Epithelial cell of esophagus (primary cell): ENCODE measurements at places on chromosomes 1 and 21.

- no peak for DNase-seq
These were observed 6.0 kb upstream of the CFAP141 start for GRCh38 chr1:154212083-154212482.

DNA sequence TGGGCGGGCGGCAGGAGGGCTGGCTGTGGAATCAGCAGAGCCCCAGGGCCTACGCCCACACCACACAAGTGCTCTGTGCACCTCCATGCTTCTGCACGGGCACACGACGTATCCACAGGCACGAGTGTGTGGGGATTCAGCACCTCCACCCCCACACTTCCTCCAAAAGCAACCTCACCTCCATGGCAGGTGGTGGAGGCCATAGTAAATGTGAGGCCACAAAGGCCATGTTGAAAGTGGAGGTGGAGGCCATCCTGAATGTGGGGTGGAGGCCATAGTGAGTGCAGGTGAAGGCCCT lies 125.4 kb upstream of the VAMP3 start:
- no peak for DNase-seq

DNA sequence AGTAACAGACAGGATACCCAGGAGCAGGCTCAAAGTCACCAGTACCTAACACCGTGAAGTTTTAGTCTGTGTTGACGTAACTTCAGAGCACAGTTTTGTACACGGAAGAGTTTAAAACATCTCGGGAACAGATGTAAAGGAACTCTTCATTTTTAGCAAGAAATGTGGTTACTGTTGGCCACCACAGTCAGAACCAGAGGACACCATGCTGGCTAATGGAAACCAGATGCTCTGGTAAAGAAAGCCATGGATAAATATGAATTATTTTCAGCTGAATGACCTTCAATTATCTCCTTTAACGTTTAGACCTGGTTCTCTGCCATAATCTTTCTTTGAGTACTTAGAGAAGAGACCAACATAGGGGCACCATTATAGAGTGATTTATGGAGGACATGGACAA lies 115.9 kb downstream of the NTMT2 start:
- no peak for DNase-seq

GRCh38 chr1:117664314-117664713 lies 58.5 kb downstream of the TENT5C start:
- no peak for DNase-seq

DNA sequence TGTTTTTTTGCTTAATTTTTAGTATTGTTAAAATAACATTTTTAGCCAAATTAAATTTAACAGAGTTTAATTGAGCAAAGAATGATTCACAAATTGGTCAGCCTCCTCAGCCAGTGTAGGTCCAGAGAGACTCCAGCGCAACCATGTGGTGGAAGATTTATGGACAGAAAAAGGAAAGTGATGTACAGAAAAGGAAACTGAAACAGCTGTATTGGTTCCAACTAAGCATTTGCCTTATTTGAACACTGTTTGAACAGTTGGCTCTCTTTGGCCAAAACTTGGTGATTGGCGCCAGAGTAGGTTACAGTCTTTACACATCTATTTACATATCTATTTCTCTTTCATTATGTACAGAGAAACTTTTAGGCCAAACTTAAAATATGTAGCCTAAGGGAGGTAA lies 19.4 kb downstream of the RPS6KC1 start:
- peak; percentile 44 for DNase-seq

GRCh38 chr1:18534810-18535205 lies 54.1 kb downstream of the KLHDC7A start:
- no peak for DNase-seq

GRCh38 chr1:9302745-9303524 lies 10.2 kb downstream of the SPSB1 start:
- peak; percentile 87 for DNase-seq

- DNase-seq, result no peak
These were observed 48.2 kb upstream of the GUCA2B start for GRCh38 chr1:42105025-42105424.

DNA sequence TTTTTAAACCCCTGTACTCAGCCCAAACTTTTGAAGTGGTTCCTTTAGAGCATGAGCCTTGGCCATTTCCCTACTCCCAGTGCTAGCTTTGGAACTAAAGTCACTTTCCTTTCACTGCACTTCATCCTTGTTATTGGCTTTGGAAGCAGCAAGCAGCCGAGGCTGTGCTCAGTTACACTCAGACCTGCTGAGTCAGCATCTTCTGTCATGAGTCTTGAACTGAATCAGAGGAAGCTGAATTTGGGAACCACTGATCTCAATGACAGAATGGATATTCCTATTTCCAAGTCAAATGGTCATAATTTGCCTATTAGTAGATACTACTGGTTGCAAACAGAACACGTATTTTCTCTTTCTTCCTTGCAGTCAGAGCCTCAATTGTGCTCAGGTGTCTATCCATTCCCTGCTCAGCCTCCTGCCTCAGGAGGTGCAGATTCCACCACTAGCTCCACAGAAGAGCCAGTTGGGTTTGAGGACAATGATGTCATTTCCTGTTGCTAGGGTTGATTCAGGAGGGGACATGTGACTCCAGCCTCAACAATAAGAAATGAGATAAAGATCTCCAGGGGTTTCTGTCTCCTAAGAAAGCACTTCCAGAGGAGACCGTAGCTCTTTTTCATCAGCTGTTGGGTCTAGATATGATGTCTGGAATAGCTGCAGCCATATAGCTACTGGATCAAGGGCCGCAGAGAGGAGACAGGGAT lies 44.9 kb upstream of the NTPCR start:
- peak; percentile 43 for DNase-seq

GRCh38 chr1:18703041-18703621 lies 72.5 kb downstream of the PAX7 start:
- DNase-seq, result peak; percentile 39

- peak; percentile 60 for DNase-seq
These were observed 29.1 kb upstream of the KLF17 start for GRCh38 chr1:44089371-44090048.

- DNase-seq, result peak; percentile 67
These were observed 56.9 kb downstream of the SLC45A1 start for GRCh38 chr1:8374812-8375211.

DNA sequence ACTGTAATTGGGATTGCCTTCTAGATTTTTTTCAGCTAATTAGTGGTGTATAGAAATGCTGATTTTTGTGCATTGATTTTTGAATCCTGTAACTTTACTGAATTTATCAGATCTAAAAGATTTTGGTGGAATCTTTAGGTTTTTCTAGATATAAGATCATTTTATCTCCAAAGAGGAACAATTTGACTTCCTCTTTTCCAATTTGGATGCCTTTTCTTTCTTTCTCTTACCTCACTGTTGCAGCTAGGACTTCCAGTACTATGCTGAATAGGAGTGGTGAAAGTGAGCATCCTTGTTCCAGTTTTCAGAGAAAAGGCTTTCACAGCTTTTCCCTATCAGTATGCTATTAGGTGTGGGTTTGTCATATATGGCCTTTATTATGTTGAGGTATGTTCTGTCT lies 53.6 kb downstream of the TESK2 start:
- no peak for DNase-seq

DNA sequence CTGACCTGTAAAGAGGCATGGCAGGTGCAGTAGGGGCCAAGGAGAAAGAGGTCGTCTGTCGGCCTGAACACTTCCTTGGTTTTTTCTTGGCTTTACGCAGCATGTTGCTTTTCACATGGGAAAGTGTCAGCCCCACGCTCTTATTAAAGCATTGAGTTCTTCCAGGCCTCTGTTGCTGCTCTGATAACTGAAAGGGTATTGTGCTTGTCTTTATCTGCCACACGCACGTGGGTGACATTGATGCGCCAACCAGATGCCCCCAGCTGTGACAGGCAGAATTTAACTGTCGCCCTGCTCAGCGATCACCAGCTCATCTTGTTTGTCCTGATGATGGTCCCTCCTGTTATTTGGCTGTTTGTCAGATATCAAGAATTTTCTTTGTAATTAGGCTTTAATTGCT lies 76.5 kb downstream of the GALNT2 start:
- DNase-seq, result no peak

DNA sequence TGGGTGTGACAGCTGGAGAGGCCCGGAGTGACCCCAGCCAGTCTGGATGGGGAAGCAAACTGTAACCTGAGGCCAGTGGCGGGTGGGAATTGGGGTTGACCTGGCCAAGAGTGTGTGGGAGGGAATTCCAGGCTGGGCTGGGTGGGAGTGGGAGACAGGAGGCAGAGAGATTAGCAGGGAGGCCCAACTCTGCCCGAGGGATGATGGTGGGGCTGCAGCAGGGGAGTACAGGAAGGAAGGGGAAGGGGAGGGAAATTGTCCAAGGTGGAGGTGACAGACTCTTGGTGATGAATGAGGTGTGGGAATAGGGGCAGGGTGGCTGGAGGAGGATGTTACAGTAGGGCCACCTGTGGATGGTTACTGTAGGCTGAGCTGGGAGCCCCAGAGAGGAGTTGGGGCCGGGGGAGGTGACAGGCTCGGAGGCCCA lies 40.4 kb downstream of the HUNK start:
- DNase-seq, result no peak

DNA sequence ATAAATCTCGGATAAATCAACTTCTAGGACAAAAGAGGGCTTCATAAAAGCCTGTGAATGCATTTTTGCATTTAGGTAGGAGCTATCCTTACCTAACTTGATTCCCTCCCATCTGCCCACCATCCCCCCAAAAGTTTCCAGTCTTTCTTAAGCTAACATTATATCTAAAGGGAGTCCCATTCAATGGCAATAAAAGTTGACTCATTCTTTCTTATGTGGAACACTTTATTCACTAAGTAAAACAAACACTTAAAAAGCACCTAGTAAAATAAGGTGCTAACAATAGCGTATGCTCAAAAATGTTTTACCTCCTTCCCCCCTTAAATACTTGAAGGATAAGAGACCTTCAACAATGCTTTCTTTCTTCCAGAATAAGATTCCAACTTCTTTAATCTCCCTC lies 83.8 kb downstream of the GON4L start:
- no peak for DNase-seq

- no peak for DNase-seq
These were observed 64.3 kb upstream of the EPS8L3 start for GRCh38 chr1:109827986-109828385.

- peak; percentile 35 for DNase-seq
These were observed 256.8 kb downstream of the TOMM20 start for GRCh38 chr1:234871710-234872271.

DNA sequence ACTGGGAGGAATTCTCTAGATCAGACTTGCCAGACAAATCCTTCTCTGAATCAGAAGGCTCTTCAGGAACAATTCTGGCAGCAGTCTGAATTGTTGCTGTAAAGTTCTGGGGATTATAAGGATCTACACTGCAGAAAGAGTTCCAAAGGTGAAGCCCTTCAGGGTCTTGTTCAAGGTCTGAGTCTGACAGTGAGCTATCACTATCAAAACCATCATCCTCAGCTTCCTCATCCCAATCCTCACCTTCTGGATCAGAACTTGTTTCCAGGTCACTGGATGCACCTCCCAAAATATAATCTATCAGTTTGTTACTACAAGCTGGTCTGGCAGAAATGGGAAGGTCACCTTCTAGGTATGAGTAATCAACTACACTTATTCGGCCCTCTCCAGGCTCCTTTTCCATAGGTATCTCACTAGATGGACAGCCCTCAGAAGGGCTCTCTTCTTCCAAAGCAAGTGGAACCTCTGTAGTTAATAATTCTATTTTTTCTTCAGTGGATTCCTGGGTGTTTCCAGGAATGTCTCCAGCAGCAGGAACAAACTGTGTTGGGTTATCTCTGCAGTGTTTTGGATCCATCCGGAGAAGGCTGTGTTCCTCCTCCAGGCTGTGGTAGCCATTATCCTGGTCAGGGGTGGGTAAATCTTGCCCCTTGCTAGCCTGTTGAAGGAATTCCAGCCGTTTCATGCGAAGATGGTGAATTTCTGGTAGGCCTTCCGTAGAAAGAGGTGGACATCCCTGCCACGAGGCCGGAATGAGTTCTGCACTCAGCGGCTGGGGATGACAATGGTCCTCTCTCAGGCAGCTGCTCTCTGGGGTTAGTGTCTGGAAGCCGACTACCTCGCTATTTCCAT lies 1.6 kb downstream of the PPP1R15B start:
- DNase-seq, result no peak

DNA sequence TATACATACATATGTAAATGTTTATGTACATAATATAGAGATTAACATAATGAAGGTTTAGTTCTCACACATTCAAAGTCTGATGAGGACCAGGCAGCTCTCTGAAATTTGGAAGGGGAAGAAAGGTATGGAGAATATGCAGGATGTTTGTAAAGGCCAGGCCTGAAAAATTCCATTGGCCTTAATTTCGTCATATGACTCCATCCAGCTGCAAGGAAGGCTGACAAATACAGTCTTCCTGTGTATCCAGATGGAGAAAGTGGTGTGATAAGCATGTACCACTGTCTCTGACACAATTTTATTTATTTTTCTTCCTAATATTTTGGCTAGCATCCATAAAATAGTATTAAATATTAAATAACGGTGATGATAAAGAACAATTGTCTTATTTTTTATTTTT lies 6.3 kb upstream of the SGIP1 start:
- peak; percentile 32 for DNase-seq

DNA sequence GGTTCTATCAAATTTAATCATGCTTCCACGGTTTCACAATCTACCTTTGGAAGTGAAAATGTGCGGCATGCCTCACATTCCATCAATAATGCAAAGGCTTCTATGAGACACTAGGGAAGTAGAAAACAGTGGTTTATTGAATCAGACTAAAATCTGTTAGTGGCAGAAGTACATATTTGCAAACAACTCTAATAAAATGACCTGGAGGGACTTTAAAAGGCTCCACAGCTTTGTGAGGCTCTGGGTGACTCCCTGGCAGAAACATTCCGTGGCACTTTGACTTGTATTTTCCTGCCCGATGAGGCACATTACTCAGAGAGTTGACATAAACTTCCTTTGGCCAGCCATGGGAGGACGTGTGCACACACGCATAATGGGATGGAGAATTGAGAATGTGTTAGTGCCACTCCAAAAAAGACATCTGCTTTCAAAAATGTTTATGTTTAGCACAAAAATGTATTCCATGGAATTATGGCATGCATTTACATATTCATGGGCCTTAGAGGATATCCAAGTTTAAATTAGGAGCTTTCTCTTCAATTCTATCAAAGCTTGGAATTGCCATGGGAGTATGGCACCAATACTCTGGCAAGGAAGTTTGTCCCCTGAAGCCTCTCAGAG lies 60.0 kb upstream of the SSX2IP start:
- peak; percentile 94 for DNase-seq

- DNase-seq, result peak; percentile 34
These were observed 28.1 kb upstream of the SDC3 start for GRCh38 chr1:30936541-30937171.

- no peak for DNase-seq
These were observed 71.4 kb upstream of the CLDN14 start for GRCh38 chr21:36551321-36551720.

DNA sequence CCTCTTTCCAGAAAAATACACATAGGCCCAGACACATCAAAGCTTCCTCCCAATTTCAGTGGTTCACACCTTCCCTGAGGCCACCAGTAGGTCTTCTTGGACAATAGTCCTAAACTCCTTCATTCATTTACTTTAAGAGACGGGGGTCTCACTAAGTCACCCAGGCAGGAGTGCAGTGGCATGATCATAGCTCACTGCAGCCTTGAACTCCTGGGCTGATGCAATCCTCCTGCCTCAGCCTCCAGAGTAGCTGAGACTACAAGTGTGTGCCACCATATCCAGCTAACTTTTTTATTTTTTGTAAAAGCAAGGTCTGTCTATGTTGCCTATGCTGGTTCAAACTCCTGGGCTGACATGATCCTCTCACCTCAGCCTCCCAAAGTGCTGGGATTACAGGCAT lies 8.2 kb upstream of the FHAD1 start:
- DNase-seq, result no peak

- DNase-seq, result peak; percentile 91
These were observed 50.1 kb downstream of the TIAM1 start for GRCh38 chr21:31293986-31294385.
